ENCODE measurements at places on chromosomes 12 and 14.

DNA sequence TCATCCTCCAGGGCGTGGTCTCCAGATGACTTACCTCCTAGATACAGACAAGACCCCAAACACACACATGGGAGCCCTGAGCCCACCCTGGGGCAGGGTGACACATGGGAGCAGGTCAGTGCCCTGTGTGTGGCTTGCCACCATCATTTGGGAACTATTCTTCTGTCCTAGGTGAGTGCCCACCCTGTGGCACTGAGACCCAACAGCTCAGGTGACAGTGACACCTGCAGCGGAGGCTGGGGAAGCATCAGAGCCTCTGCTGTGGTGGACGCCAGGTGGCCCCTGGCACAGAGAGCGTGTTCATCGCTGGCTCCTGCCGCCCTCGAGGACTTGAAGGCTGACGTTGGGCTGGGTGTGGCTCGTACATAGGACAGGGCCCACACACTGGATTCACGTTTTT, 23.0 kb downstream of the SFSWAP start:
- no peak for DNase-seq

- DNase-seq: no peak
Measured at GRCh38 chr14:59123531-59123930, 64.9 kb upstream of the DAAM1 start.

GRCh38 chr12:105765053-105766014, 373.4 kb downstream of the NUAK1 start:
- no peak for DNase-seq

GRCh38 chr12:15208140-15208539, 13.1 kb downstream of the RERG start:
- DNase-seq: no peak

DNA sequence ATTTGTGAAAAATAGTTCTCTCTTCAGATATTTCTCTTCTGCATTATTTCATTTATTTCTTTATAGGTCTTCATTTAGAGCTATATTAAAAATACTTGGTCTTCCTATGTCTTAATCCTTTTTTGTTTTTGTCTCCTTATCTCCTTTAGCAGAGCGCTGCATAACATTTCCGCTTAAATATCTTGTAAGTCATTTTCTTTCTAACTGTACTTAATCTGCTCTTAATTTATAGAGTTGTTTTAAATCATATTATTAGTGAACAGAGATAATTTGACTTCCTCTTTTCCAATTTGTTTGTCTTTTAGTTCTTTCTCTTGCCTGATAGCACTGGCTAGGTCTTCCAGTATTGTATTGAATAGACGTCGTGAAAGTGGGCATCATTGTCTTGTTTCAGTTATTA, 18.0 kb downstream of the LUM start:
- no peak for DNase-seq

- no peak for DNase-seq
Measured at GRCh38 chr14:105867961-105868599, 341.7 kb downstream of the TMEM121 start.

DNA sequence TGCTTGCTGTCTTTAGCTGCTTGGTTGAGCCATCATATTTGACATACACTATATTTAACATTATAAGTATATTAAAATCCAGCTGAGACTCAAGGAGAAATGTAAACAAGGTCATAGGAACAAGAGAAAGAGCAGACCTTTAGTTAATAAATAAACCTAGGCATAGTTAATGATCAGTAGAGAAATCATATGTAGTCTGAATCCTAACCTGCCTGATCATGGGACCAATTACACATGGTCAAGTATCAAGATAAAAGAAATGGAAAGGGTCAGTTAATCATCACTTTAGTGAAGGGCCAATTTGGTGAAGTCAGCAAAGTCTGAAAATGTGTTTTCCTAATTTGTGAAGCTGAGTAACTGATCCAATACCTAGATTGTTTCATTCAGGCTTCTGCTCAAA, 7.5 kb downstream of the RNF212B start:
- no peak for DNase-seq

DNA sequence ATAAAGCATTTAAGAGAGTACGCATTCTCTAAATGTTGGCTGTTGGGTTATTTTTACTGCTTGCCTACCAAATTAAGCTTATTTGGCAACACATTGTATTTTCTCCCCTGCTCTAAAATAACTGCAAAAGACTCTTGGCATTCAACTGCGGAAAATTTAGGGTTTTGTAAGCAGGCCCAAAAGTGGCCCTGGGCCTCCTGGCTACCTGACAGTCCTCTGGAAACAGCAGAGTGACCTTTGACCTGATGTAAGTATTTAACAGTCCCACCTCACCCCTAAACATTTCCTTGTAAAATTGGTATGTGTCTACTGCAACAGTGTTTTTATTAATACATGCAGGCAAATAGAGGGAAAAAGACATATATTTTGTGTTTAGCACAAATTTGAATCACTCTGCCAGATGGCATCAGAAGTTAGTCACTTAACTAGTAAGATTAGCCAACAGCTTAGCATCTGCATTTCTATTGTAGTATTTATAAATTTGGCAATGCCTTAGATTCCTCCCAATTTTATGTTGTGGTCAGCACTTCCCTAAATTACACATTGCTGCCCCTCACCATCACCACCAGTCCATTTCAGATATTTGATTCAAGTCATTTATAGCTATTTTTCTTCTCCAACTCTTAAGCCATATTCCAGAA, 11.2 kb downstream of the LLPH start:
- no peak for DNase-seq

GRCh38 chr14:64973026-64973442, 898 bp upstream of the RAB15 start:
- no peak for DNase-seq

DNA sequence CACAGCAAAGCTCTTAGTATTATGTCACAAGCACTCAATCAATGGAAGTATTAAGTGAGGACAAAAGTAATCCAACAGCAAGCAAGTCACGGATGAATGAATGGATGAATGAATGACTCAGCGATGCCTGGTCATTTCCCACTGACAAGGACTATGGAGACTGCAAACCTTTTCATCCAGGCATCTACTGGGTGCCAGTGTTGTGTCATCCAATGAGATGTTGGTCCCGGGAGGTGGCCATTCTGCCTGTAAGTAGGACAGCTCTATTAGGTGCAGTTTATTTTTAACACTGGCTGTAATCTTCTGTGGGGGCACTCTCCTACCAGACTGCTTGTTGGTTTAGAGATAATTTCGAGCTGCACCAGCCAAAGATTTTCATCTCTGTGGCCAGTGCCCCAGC, 39.4 kb downstream of the STAB2 start:
- DNase-seq: no peak

GRCh38 chr12:124026755-124027745, 54.0 kb downstream of the ZNF664 start:
- no peak for DNase-seq
